ENCODE measurements at places on chromosomes 13 and 19.

DNA sequence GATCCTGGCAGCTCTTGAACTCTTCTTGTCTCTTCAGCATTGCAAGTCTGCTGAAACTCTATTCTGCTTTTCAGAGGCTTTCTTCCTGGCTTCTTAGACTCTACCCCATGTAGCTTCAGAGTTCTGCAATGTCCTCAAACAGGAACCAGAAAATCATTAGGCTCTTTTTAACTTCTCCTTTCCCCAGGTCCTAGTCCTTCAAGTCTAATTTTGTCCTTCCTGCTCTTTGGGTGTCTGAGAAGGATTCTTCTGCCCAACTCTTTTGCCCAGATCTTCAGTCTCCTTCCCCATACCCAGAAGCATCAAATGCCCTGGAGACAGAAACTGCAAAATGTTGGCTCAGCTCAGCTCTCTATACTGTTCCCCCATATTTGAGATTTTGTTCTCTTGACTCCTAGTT is 50.0 kb upstream of the CALM3 start:
- no peak for DNase-seq

DNA sequence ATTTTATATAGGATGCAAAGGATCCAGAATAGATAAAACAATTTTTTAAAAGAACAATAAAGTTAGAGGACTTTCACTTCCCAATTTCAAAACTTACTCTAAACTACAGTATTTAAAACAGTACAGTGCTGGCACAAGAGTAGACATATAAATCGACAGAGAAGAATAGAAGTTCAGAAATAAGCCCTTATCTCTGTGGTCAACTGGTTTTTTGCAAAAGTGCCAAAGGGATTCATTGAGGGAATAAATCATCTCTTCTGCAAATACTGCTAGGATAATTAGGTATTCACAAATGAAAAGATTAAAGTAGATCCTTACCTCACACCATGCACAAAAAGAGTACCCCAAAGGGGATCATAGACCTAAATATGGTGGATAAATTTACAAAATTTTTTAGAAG is 431.0 kb upstream of the HTR2A start:
- DNase-seq: no peak

DNA sequence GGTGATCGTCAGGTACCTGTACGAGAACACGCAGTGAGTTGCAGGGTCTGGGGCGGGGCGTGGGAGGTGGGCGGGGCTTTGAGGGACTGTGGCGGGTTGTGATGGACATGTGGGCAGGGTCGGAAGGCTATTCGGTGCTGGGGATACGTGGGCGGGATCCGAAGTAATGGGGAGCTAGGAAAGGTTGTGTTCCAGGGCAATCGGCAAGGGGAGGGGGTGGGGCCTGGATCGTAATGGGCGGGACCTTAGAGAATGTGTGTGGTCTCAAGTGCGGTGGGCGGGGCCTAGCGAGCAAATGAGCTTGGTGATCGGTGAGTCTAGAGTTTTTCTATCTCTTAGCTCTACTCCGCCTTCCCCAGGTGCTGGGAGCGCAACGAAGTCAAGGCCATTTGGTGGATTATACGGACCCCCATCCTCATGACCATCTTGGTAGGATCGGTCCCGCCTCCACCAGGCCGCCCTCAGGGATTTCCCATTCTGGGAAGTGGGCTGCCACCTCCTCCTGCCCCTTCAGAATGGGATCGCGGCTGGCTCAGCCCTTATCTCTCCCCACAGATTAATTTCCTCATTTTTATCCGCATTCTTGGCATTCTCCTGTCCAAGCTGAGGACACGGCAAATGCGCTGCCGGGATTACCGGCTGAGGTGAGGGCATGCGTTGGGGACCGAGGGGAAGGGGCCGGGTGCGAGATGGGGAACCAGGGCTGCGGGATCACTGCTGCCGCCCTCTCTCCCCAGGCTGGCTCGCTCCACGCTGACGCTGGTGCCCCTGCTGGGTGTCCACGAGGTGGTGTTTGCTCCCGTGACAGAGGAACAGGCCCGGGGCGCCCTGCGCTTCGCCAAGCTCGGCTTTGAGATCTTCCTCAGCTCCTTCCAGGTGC is 9.6 kb downstream of the GIPR start:
- DNase-seq: peak; percentile 68

DNA sequence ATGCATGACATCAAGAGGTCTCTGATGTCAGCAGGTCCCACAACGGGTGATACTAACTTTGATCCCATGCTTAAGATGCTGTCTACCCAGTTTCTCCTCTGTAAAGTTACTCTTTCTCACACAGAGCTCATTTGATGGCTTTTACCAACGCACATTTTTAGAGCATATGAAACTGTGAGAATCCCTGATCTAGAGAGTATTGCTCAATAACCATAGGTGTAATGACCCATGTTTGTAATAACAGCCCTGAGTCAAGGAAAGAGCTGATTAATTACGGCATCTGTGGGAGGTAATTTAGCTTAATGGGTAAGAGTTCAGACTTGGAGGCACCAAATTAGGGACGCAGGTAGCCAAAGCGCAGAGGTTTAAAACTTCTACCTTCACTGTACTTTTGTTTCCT is 18.0 kb upstream of the IZUMO2 start:
- no peak for DNase-seq

DNA sequence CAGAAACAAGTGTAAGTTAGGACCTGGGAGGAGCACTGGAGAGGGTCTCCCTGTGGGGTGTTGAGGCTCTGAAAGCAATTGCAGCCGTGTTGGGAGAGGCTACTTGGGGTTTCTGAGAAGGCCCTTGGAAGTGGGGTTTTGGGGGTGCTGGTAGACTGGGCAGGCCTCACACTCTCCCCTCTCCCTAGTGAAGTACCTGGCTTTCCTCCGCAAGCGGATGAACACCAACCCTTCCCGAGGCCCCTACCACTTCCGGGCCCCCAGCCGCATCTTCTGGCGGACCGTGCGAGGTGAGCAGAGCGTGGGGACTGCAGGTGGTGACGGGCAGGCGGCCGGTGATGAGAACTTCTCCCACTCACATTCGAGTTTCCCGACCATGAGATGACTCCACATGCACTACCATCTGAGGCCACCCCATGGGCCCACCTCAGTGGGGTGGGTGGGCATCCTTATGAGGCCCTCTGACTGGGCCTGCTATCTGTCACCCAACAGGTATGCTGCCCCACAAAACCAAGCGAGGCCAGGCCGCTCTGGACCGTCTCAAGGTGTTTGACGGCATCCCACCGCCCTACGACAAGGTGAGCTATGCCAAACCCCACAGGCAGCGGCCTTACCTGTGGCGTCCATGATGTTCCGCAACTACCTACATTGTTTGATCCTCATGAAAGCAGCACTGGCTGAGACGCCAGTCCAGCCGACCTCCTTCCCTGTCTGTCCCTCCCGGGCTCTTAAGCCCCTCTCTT is 3.0 kb downstream of the RPL13A start:
- DNase-seq: no peak

- DNase-seq: peak; percentile 30
Observed at GRCh38 chr13:99320693-99321481, 13.7 kb upstream of the GPR183 start.

GRCh38 chr19:28400953-28401671 is 811.8 kb downstream of the UQCRFS1 start:
- DNase-seq: no peak

DNA sequence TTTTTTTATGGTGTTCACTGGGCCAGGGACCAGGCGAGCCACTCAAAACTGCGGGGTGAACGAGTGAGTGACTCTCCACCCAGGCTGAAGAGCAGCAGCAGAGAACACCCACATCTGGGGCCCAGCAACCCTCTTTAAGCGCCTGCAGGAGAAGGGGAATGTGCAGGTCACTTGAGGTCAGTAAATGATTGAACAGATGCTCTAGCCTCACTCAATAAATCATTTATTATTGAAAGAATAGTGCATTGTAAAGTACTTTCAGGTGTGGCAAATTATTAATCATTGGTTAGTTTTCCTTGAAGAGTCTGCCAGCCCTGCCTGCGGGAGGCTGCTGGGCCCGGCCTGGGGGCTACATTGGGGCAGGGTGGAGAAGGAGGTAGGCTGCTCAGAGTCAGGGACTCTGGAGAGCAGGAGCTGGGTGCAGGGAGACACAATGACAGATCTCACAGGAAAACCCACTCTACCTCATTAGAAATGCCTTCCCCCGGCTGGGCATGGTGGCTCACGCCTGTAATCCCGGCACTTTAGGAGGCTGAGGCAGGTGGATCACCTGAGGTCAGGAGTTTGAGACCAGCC is 42.5 kb downstream of the ABCC4 start:
- DNase-seq: no peak

GRCh38 chr19:11580116-11580515 is 2.7 kb upstream of the ACP5 start:
- DNase-seq: no peak

- DNase-seq: peak; percentile 2
Observed at GRCh38 chr13:19634256-19634740, 839 bp downstream of the MPHOSPH8 start.

DNA sequence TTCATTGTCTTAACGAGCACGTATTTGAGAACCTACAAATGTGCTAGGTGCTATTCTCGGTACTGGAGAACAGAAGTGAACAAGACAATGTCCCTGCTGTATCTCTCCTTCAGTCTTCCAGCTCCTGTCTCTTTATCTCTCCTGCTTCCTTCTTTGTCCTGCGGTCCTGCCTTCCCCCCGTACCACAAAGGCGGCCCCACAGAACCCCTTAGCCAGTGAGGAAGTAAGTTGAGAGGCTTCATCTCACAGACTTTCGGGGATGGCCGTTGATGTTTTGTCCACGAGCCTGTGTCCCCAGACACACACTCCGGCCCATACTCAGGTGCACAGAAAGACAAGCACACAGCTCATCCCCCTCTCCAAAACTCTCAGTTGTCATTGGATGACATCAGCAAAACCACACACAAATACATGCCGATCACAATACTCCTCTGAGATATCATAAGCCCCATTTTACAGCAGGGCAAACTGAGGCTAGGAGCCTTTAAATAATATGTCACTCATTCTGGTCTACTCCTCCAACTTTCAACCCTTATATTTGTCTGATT is 507 bp upstream of the SWSAP1 start:
- no peak for DNase-seq

- peak; percentile 49 for DNase-seq
Observed at GRCh38 chr19:3554254-3555083, 2.9 kb downstream of the MFSD12 start.

DNA sequence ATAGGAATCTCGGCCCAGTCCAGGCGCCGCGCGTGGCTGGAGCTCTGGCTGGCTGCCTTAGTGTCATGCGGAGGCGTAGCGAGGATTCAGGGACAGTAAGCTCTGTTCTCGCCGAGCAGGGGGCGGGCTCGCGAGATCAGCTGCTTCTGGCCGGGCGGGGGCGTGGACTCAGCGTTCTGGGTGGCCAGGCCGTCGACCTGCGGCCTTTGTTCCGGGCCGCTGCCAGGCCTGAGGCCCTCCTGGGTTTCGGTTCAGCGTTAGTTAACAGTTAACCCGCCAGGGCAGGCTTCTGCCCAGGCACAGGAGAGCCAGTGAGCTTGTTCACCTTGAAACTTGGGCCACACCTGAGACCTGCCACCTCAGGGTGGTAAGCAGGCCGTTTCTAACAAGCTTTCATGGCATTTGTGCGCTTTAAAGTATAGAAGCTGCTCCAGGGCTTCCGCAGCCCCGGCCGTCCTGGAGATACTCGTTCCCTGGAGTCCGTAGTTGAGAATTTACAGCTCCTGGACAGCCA is 332.2 kb upstream of the SGCG start:
- DNase-seq: no peak

GRCh38 chr19:51259348-51260245 is 8.7 kb downstream of the SIGLECL1 start:
- DNase-seq: no peak

- DNase-seq: no peak
Observed at GRCh38 chr19:51514866-51515481, 13.4 kb upstream of the SIGLEC12 start.

DNA sequence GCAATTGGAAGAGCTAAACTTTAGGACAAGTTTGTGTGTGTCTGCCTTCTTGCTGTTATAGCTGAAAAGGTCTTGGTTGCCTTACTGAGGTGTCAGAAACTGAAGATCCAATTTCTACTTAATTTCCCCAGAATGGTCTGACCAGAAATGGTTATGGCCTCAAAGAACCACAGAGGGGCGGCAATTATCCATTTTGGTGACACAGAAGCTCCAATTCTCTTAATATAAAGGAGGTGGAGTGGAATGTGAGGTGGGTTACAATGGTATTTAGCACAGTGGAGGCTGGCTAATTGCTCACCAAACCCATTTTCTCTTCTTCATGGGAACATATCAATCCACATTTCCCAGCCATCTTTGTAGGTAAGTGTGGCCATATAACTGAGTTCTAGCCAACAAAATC is 1157.2 kb downstream of the OLFM4 start:
- DNase-seq: no peak

- peak; percentile 80 for DNase-seq
Observed at GRCh38 chr19:1133471-1133929, 29.7 kb downstream of the GPX4 start.

DNA sequence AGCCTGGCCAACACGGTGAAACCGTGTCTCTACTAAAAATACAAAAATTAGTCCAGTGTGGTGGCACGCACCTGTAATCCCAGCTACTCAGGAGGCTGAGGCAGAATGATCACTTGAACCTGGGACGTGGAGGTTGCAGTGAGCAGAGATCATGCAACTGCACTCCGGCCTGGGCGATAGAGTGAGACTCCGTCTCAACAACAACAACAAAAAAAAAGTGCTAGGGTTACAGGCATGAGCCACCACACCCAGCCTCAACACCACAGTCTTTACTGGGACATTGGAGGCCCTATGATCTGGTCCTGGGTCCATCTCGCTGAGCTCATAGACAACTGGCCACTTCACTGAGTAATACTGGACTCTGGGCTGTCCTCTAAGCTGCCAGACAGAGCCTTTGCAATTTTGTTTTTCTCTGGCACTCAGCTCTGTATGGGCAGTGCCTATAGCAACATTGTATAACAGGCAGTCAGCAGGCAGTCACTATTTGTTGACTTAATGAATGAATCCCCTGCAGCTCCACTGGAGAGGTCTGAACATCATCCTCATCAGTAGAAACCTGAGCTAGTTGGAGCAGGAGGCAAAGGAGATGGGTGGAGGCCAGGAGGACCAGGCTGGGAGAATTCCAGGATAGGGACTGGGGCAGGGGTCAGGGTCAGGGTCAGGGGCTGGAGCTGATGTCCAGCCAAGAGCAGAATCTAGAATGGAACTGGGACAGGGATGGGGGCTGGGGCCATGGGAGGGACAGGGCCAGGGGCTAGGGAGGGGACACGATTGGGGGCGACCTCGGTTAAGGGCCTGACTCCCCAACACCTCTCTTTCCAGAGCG is 8.1 kb downstream of the BLOC1S3 start:
- no peak for DNase-seq

- DNase-seq: no peak
Observed at GRCh38 chr13:33776239-33776881, 41.6 kb upstream of the RFC3 start.

Data from T-helper 22 cell (primary cell).